ENCODE measurements at places on chromosomes 7 and 10.

DNA sequence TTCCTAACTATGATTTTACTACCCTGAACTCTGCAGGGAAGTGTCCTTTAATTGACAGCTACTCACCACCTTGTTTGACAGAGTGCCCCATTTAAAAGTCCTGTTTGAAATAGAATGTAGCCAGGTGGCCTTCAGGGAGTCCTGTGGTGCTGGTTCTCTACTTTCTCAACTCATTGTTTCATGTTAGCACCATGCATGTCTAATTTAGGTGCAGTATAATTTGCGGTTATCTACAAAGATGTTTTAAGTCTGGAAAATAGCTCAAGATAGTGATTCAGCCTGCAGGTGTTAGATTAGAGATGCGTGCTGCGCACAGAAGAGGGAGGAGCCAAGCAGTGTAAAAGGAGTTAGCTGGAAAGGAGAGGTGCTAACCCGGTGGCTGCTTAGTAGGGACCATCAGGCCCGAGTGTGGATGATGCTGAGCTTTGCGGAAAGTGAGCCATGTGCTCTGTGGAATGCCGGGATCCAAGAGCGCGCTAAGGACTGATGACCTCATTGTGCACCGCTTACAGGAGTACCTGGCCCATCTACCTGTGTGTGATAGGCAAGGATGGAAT, 1.2 kb downstream of the CCM2 start:
- DNase-seq = peak; percentile 77

DNA sequence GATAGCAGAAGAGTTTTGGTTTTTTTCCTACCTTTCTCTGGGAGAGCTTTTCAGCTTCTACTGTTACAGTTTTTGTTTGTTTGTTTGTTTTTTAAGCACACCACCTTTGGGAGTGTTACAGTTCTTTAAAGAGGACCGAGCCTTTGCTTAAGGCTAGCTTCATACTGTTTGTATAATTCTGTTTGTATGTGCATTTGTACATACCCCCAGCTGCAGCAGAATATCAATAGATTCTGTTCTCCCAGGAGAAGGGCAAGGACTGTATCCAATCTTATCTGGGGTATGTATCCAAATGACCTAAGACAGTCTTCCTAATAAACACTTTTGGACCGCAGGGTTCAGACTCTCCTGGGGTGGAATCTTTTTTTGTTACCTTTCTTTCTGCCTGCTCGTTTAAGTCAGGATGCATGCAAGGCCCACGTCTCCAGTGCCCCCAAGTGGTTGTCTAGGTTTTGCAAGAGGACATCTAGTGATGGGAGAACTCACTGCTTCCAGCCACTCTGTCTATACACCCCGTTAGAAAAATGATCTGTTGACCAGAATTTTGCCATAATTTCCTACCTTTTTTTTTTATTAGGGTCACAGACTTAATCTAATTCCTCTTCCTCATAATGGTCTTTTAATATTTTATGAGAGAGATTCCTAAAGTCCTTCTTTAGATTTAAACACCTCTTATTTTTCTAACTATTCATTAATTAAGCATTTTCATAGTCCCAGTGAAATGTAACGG, 23.9 kb downstream of the NRF1 start:
- peak; percentile 79 for DNase-seq

GRCh38 chr7:33556472-33556871, 348.9 kb upstream of the BMPER start:
- DNase-seq = no peak

DNA sequence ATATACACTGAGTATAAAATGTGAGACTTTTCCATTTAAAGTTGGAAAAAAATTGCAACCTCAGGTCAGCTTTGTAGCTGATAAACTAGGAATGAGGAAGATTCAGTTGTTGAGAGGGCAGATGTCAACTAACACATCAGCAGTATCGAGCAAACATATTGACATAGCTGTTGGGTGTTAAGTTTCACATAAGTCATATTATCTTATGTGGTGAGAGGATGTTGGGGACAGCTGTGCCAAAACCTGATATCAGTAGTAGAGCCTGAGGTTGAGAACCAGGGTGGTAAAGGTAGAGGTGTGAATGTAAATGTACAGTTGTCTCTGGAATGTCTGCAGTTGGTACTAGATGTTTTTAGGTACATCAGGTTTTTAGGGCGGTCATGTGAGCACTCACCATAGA, 5.0 kb downstream of the ZRANB1 start:
- no peak for DNase-seq

DNA sequence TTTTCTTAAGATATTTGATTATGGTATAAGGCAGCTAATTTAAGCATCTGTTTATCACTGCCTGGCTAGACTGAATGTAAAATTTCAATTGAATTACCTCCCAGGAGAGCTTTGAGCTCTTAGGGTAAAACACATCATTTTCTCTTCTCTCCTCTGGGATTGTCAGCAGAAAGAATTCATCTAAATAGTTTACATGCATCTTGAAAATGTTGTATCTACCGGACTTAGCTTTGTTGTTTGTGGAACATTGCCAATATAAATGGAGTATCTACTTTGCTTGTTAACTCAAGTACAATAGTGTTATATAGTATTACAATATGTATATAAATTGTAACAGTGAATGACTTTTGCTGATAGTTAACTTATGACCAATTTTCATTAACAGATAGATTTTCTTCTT, 73.3 kb downstream of the TAF3 start:
- no peak for DNase-seq

GRCh38 chr10:49465736-49466135, 69.8 kb upstream of the DRGX start:
- DNase-seq = no peak

DNA sequence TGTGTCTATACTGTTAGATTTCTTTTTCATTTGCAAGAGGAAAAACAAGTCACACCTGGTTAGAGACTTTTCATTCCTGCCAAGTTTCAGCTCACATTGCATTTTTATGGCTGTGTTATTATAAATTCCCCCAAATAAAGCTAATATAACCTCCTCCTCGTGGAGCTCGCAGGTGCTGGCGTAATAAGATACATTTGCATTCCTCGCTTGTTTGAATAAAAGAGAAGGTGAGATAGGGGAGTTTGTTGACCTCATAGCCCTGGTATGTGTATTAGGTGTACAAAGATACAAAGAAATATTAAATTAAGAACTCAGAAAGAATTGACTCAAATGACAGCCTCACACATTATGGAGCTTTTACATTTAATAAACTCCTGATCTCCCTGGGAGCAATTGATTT, 257.7 kb upstream of the SP8 start:
- DNase-seq = no peak

DNA sequence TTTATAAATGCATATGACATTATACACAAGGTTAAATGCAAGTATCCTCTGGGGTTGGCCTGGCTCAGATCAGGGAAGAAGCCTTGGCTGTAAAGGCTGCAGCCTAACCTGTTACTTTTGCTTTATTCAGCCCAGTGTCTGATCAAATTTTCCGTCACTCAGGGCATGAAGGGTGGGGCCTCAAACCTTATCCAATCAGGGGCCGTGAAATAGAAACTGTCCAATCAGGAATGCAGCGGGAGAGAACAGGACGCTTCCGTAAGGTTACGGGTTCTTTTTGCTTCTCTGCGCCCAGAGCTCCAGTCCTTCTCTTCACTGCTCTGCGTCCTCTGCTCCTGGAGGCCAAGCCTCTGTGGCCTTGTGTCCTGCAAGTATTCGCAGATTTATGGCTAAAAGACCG, at the start of gene ZNF716:
ZNF716 (plus strand) TSS at position 274 of the 400 bp plus-strand sequence; CDS start at position 386, 112 bp downstream.
- no peak for DNase-seq

GRCh38 chr10:112330162-112330561, 43.8 kb upstream of the ACSL5 start:
- no peak for DNase-seq

GRCh38 chr10:101217044-101217425, 12.2 kb downstream of the LBX1 start:
- DNase-seq = no peak

GRCh38 chr10:96301616-96302015, 2.6 kb upstream of the DNTT start:
- no peak for DNase-seq

DNA sequence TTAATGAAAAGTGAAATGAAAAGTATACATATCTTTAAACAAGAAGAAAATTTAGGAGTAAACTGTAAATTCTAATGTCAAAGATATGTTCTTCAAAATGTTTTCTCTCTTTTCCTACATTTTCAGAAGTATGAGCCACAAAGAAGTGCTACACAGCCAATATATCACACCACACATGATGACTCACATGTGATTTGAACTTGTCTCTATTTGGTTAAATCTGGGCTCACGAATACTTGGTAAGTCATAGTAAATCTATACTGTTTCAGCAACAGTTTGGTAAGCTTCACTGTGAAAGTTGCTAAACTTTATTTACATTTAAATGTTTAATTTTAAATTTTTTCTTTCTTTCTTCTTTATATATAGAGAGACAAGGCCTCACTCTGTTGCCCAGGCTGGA, 380.6 kb upstream of the IGFBP3 start:
- DNase-seq = no peak

- DNase-seq = no peak
Measured at GRCh38 chr7:156234666-156235494, 405.7 kb upstream of the RNF32 start.
